Posterior vena cava (tissue), 2 donors: ENCODE measurements at places on chromosomes 6 and 20.
A peak's percentile ranks its signal among the peaks of the same experiment; 100 is the strongest.

- no peak for DNase-seq
Measured at GRCh38 chr6:3369985-3370360, 86.9 kb downstream of the SLC22A23 start.

DNA sequence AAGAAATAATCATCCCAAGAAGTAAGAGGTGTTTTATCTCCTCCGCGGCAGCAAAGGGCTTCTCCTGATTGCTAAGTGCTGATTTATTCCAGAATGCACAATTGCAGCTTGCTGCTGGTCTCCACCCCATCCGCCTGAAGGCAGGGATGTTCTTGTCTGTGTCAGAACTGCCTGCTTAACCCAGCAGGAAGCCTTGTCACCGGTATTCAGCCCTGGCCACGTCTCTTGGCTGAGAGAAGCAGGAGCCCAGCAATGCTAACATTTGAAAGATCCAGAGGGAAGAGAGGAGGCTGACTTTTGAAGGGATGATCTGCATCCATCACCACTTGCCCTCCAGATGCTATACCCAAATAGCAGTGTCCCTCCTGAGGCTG lies 4.2 kb downstream of the SCML4 start:
- no peak for DNase-seq

DNA sequence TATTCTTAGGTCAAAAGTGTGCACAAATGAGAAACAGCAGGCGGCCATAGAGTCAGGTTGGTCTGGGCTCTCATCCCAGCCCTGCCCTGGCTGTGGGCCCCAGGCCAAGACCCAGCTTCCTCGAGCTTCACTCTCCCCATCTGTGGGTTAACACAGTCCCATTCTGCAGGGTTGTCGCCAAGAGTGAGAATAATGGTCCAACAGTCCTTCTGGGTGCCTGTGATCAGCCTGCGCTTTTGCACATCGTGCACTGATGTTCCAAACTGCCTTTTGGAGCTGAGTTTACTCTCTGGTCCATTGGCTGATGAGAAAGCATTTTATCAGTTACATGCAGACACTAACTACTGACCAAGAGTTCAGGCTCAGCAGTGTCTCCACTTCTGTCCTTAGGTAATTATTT lies 82.6 kb downstream of the INSM1 start:
- no peak for DNase-seq

DNA sequence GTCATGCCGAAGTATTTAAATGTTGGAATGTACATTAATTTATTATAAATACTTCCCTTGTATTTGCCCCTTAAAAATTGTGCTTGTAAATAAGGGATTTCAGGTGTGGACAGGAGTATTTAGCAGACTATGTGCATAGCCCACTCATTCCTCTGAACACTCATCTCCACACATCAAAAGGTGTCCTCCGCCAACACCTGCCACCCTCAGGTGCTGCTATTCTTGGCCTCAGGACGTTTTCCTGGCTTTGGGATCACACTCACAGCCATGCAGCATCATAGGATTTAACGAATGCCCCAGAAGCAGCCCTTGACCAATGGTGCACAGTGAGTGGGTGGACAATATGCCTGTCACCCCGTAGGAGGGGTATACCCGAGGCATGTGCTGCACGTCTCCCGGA lies 230.9 kb downstream of the ZNF217 start:
- no peak for DNase-seq

- no peak for DNase-seq
Measured at GRCh38 chr20:25539742-25540672, 45.3 kb downstream of the NINL start.

- DNase-seq = no peak
Measured at GRCh38 chr6:73362358-73362757, at the start of gene KHDC3L. KHDC3L (plus strand) TSS chr6:73362658; CDS start chr6:73362730, 72 bp downstream.

DNA sequence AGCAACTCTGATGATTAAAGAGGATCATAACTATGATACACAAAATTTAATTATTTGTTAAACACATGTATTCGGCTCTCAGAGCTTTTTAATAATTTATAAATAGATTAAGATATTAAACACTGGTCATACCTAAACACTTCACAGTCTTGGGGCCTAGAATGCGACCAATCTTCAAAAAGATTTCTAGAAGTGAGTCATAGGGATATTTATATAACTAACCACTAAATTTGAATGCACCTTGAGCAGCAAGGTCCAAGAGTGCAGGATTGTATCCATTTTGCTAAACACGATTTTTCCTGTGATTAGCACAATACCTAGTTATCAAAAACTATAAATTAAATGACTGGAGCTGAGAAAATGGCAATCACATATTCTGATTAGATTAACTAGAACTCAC lies 709.3 kb downstream of the EPHA7 start:
- no peak for DNase-seq

DNA sequence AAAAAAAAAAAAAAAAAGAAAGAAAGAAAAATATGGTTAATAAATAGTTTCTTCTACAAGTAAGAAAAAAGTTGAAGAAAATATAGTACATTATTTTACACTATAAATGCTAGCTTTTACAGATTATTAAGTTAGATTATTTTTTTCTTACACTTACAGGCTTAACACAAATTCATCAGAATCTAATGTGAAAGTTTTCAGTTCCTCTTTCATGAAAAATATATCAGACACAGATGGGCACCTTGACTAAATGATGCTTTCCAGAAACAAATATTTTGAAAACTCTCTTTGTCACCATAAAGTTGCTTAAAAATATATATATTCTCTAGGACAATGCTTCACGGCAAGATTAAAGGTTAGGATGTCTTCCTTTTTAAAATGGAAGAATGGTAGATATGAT lies 321.8 kb upstream of the HSF2 start:
- no peak for DNase-seq

GRCh38 chr20:57212534-57213276 lies 53.7 kb downstream of the BMP7 start:
- DNase-seq = peak; percentile 93

- DNase-seq = no peak
Measured at GRCh38 chr6:23027281-23027680, 457.9 kb downstream of the HDGFL1 start.

GRCh38 chr20:62043131-62043914 lies 22.4 kb downstream of the TAF4 start:
- DNase-seq = no peak

- DNase-seq = no peak
Measured at GRCh38 chr20:9615766-9616454, 101.5 kb downstream of the LAMP5 start.

- DNase-seq = no peak
Measured at GRCh38 chr6:112254921-112255320, 554 bp upstream of the LAMA4 start.

DNA sequence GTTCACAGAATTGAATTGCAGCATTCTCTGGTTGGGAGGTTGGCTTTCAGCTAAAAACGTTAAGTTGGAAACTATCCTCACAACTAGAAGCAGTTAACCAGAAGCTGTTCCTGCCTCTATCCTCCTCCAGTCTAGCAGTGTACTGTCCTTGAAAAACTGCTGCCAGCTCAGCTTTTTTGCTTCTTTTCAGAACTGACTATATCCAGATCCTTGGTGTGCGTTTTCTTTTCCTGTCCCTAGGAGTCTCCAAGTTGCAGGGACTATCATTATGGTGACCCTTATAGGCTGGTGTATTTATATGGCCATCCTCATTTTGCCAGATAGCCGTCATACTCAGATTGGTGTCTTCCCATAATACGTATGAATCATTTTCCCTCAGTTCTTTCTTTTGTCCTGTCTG lies 5.5 kb downstream of the ITCH start:
- no peak for DNase-seq

GRCh38 chr6:13116155-13116554 lies 212.2 kb downstream of the TBC1D7 start:
- DNase-seq = no peak

DNA sequence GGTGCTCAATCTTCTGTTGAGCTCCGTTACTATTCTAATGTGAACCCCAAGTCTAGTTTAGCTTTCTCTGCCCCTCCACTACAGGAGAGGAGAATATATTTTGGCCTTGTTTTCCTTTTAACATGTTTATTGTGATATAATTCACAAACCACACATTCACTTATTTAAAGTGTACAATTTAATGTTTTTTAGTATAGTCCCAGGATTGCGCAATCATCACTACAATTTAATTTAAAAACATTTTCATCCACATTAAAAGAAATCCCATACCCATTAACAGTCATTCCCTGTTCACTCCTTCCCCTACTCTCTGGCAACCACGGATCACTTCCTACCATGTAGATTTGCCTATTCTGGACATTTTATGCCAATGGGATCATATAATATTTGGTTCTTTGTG lies 64.5 kb upstream of the BMP6 start:
- DNase-seq = no peak

DNA sequence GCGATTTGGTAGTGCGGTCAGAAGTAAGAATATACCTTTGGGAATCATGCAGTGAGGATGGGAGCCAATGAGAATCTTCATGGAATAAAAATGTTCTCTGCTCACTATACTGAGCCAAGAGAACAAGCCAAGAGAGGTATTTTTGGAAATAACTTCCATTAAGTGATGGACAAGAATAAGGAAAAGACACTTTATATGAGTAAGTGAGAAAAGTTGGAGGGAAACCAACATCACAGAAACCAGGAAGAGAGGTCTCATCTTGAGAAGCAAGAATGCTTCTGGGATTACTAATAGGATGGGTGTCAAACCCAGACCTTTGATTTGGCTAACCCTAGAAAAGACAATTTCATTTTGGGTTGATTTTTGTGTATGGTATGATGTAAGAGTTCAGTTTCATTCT lies 181.2 kb upstream of the JAG1 start:
- DNase-seq = no peak

DNA sequence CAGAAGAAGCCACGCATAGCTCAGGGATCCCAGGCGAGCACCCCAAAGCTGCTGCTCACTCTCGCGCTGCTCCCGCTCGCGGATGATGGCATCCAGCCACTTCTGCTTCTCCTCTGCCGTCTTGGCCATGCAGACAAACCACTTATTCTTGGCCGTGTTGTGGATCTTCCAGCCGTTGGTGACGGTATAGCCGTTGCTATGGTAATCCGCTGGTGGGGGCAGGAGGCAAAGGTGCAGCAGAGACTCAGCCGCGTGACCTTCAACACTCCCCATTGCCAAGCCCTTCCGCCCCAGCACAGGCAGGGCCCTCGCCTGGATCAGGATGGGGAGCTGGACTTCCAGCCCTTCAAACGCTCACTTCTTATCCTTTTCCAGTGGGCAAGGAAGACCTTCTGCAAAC lies 136.9 kb downstream of the PREX1 start:
- peak; percentile 45 for DNase-seq

DNA sequence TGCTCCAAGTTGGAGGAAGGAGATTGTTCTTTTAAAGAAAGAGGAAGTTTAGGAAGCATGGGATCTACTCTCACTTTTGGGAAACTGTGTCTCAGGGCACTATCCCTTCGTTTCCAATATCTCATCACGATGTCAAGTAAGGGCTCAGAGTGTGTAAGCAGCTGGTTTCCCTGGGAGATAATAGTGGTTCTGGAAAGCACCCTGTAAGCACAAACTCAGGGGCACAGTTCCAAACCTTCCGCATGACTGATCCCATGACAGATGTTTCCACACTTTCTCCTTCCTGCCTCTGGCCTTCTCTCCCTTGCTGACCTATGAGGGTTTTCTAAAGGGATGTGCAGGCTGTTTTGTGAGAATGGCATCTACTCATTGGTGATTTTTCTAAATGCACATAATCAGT lies 33.9 kb downstream of the ADTRP start:
- peak; percentile 88 for DNase-seq

DNA sequence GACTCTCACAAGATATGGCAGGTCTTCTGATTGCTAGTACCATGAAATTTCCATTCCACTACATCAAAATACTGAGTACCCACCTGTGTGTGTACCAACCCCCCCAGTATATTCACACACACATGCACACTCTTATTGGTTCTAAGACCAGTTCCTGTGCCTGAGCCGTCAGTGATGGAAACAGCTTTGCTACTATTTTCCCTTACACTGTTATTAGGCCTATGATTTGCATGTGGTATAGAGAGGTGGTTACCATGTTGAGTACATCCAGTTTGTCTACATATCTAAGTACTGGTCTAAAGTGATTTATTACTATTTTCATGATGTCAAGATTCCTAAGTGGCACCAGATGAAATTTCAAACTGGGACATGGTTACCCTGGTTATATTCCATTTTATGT lies 459.9 kb downstream of the BCKDHB start:
- DNase-seq = no peak

DNA sequence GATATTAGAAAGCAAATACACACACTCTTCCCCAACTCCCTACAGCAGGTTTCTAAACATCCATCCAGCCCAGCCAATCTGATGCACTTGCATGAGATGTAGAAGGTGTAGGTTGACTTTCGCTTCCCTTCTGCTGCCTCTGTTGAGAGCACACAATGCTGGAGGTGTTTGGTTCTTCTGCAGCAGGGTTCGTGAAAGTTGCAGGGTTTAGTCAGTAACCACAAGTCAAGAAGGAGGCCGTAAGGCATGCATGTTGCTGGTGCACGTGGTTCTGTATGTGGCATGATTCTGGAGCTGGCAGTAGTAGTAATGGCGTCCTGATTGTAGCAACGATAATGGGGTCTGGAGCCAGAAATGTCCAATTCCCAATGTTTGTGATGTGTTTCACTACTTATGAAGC lies 53.0 kb downstream of the DEK start:
- DNase-seq = no peak

GRCh38 chr6:74320715-74321114 lies 624.7 kb downstream of the CD109 start:
- no peak for DNase-seq

DNA sequence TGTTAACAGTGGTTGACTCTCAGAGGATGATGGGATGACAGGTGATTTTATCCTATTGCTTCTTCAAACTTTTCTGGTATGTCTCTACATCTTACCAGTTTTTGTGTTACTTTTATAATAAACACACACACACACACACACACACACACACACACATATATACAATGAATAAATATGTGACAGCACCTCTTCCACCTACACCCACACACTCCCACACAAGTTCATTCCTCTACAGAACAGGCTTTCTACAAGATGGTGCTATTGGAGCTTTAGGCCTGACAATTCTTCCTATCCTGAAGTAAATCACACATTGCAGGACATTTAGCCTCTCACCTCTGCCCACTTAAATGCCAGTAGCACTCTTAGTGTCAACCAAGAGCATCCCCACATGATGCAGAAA lies 46.7 kb upstream of the STK35 start:
- no peak for DNase-seq

- DNase-seq = peak; percentile 88
Measured at GRCh38 chr6:30730601-30731435, 10.7 kb downstream of the TUBB start.
